ENCODE measurements at places on chromosomes 5 and 9.

GRCh38 chr5:157148734-157149615 is 6.3 kb upstream of the MED7 start:
- peak; percentile 90 for DNase-seq

- DNase-seq: no peak
These were observed 144.8 kb upstream of the PIK3R1 start for GRCh38 chr5:68070591-68071281.

DNA sequence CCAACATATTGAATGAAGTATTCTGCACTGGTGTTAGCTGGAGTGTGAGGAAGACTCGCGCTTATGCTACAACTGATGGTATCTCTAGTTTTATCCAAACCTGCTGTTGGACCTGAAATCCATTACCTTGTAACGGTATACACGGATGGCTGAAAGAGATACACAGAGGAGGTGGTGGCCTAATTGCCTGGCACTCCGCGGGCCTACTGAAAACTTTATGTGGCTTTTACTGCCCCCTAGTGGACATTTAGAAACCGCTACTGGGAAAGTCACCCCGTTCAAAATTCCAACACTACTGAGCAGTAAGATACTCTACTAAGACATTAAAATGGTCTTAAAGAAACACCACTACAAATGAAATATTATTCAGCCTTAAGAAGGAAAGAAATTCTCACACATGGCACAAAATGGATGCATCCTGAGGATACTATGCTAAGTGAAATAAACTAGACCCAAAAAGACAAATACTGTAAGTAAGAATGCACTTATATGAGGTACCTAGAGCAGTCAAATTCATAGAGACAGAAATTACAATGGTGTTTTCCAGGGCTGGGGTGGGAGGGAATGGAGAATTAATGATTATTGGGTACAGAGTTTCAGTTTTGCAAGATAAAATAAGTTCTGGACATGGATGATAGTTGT is 100.4 kb downstream of the TTLL11 start:
- peak; percentile 55 for DNase-seq

DNA sequence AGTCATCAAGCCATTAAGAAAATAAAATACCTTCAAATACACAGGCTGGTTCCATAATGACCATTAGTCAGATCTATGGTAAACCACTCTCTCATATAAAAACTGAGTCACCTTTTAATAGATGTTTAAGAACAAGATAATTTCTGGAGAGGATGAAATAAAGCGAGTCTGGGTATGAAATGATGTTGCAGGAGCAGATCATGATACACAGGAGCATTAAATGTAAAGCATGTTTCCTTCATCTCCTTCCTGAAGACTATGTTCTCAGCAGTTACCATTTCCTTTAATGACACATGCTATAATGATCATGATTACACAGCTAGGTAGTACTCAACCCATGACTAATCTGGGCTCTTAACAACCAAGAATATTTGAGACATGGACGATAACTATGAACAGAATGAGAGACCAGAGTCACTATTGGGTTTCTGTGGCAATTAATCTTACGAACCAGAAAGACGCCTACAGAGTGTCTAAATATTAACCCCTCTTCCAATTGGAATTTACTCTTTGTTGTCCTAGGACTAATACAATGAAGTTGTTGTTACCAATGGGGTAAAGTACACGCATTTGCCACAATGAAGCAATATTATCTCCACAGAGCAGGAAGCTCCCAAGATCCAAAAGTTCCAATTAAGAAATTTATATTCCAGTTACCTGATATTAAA is 105.6 kb downstream of the NR6A1 start:
- no peak for DNase-seq

- DNase-seq: no peak
These were observed 65.4 kb downstream of the DRD1 start for GRCh38 chr5:175378444-175379028.

GRCh38 chr5:21820527-21820926 is 1032.6 kb downstream of the CDH12 start:
- no peak for DNase-seq

DNA sequence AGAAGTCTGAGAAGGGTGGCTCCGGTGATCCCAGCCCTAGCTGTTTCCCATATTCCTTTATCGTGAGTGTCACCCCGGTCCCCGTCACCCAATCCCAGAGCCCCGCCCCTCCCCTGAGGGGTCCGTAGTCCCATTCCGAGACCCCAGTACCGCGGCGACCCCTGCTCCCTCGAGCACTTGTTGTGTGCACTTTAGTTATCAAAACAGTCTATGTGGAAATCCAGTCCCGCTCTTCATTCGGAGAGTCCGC is 223 bp downstream of the LRSAM1 start:
- DNase-seq: no peak

GRCh38 chr5:136626531-136626930 is 261.2 kb upstream of the TRPC7 start:
- DNase-seq: no peak

DNA sequence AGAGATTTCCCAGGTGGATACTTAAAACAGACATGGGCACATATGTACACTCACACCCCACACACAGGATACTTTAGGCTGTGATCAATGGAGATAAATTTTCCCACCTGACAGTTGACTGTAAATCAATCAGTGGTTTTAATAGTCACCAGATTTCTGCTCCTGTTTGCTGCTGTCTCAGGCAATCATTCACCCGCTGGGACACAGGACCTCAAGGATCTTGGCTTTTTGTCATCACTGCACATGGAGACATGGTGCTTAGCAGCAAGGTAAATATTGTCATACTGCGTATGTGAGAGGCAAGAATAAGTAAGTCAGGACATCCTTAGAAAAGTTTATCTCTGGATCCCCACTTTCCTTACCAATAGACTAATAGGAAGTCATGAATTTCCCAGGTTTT is 60.8 kb upstream of the KLF9 start:
- DNase-seq: no peak

- DNase-seq: no peak
These were observed 42.8 kb downstream of the STK10 start for GRCh38 chr5:172144931-172145869.

DNA sequence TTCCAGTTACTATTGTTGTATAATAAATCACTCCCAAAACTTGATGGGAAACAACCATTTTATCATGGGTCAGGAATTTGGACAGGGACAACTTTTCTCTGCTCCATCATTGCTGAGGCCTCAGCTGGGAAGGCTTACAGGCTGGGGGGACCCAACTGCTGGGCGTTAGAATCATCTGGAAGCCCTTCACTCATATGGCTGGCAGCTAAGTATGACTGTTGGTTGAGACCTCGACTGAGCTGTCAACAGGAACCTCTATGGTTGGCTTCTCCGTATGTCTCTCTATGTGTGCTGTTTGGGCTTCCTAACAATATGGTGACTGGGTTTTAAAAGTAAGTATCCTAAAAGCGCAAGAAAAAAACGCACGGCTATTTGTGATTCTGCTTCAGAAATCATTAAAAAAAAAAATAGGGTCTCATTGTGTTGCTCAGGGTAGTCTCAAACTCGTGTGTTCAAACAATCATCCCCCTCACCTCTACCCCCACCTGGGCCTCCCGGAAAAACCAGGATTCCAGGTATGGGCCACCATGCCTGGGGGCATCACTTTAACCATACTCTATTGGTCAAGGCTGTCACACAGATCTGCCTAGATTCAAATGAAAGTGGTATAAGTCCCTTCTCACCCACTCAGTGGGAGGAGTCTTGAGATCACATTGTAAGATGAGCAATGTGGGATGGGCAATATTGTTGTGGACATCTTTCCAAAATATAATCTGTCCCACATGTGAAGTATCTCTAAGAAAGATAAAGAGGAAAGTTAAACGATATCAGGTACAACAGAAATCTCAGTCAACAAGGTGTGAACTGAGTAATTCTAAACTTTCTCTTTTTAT is 15.2 kb downstream of the FNBP1 start:
- no peak for DNase-seq

DNA sequence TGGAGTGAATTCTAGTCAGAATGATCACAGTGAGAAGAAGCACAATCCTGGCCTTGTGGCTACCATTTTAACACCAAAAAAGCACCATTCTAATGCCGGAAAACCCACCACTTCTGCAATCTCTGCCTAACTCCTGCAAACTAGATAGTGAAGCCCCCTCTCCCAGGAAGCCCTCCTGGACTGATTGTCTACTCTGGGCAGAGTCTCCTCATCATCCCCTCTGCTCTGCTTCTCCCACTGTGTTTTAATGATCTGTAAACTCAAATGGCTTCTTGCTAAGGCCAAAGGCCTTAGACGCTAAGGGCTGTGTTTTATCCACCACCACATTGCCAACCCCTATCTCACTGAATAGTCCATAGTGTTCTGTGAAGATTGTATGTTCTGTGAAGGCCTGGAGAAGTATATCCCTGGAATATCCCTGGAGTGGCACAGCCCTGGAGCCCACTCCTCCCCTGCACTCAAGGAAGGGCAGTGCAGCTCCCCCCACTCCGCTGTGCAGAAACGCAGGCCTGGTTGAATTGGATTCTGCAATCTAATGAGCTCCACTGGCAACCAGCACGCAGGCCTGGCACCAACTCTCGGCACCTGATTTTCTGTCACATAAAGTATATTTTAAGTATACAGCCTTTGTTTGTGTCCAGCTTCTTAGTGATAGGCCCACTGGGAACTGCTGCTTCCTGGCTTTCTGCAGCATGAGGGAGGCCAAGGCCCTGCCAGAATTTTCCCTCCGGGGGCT is 126.3 kb downstream of the ATPSCKMT start:
- no peak for DNase-seq

DNA sequence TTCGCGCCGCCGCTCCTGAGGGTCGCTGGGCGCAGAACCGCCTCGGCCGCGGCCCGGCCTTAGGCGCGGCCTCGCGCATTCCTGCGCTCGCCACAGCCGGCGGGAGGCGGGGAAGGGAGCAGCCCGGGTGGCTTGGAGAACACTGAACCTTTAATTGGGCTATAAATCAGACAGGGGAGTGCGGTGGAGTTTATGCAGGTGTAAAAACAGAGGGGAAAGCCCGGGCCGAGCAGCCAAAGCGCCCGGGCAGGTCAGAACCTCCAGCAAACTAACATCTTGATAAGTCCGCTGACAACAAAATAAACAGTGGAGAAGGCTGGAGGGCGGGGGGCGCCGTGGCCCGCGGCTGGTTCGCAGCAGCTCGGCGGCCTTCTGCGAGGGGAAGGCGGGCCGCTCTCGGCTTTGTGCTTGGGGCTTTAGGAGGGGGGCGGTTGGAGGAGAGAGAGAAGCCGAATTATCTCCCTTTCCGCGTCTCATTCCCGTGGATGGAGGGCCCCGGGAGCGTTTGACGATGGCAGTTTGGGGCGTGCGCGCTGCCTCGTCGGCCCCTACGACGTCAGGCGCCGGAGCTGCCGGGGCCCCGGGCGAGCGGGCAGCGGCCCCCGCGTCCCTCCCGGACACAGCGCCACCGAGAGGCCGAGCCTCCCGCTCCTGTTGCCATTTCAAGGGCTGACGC is 11.3 kb downstream of the FOXD1 start:
- DNase-seq: peak; percentile 37

DNA sequence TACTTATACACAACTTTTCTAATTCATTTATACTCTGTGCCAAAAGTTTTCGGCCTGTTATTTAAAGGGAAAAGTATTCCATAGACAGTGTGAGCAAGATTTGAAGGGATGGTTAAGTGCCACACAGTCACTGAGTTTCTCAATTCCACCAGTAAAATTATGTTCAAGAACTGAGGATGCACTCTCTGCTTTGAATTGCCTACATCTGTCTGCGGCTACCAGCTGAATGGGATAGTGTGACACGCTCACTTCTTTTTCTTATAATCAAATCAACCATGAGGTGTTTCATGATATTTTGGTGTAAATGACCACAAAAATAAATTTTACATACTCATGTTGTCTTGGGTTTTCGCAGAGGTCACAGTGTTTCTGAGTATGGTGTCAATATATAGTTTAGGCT is 218.4 kb upstream of the TMEM161B start:
- DNase-seq: no peak

DNA sequence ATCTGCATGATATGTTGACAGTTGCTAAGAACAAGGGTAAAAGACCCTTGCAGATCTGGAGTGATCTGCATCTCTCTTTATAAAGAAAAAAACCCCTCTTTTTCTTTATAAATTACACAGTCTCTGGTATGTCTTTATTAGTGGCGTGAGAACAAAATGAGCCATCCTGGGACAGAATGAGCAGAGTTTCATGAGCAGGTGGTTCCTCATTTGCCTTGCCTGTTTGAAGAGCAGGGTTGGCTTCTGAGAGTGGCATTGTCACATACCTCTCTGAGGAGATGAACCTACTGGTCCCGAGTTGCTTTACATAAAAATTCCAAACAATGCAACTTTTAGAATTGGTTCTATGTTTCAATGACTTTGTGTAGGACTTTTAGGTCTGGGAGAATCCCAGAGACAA is 94.3 kb downstream of the INSYN2B start:
- no peak for DNase-seq

GRCh38 chr5:111144352-111144930 is 52.3 kb downstream of the WDR36 start:
- DNase-seq: no peak

DNA sequence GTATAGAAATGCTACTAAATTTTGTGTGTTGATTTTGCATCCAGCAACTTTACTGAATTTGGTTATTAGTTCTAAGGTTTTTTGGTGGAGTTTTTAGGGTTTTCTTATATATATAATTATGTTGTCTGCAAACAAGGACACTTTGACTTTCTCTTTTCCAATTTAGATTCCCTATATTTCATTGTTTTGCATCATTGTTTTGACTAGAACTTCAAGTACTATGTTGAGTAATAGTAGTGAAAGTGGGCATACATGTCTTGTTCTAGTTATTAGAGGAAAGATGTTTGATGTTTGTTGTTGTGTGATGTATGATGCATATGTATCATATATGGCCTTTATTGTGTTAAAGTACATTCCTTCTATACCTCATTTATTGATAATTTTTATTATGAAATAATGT is 362.3 kb upstream of the PRR16 start:
- DNase-seq: no peak

DNA sequence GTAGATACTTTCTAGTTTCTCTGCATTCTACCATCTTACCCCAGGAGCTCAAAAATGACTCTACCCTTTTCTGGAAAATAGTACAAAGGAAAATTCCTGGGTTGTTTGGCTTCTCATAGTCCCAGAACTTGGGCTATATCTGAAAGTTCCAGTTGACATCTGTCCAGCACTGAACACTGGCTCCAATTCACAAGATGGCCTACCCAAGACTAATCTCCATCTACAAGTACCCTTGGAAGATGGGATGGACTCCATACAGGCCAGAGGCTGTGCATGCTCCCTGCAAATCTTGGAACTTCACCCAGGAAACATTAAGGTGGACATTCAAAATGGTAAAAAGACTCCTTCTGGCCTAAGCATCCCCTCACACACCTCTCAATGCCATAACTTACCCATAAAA is 427.1 kb downstream of the DTWD2 start:
- no peak for DNase-seq

GRCh38 chr5:36651761-36652685 is 45.6 kb downstream of the SLC1A3 start:
- DNase-seq: no peak

DNA sequence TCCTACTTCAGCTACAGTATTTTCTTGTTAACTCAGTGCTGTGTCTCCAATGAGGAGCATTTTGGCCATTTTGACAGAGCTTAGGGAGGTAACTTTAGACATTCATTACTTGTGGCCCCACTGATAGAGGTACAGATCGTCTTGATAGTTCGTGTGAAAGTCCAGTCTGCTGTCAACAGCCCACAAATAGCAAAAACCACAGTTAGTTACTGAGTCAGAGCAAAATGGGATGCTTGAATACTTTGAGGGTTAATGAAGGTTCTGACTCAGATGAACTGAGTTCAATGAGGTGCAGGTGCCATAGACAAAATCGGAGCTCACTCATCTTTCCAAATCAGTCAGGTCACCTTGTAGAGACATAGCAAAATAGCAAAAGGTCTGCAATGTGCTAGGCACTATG is 163.1 kb upstream of the TLE4 start:
- no peak for DNase-seq

GRCh38 chr9:106528158-106528557 is 334.8 kb upstream of the ZNF462 start:
- DNase-seq: no peak

GRCh38 chr5:143056792-143057579 is 286.8 kb downstream of the ARHGAP26 start:
- no peak for DNase-seq

All from stimulated activated CD8-positive, alpha-beta memory T cell treated with anti-CD3 and anti-CD28 coated beads, Interleukin-4, amount 100 ng/mL, for 48 hours (primary cell).